LNCaP clone FGC (cell line): ENCODE measurements at places on chromosomes 6 and 20.

DNA sequence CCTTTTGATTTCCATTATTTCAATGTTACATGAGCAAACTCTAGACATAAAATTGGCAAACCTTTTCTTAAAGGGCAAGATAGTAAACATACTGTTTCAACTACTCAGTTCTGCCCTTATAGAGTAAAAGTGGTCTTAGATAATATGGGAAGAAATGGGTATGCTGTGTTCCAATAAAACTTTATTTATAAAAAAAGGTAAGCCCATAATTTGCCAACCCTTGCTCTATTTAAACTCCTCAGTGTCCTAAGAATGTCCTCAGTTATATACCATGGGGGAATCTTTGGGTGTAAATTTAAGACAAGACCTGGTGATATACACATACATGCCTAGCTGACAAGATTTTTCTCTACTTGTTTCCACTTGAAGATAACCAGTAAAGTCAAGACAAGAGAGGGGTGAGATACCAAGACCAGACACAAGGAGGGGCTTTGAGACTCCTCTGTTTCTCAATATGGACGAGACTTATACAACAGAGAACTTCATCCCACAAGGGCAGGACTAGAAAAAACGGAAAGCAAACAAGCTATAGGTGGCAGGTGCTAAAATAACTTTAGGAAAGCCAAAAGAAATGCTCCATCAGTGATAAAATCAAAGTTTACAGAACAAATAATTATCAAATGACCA lies 10.5 kb downstream of the SNX3 start:
- DNase-seq, result no peak

DNA sequence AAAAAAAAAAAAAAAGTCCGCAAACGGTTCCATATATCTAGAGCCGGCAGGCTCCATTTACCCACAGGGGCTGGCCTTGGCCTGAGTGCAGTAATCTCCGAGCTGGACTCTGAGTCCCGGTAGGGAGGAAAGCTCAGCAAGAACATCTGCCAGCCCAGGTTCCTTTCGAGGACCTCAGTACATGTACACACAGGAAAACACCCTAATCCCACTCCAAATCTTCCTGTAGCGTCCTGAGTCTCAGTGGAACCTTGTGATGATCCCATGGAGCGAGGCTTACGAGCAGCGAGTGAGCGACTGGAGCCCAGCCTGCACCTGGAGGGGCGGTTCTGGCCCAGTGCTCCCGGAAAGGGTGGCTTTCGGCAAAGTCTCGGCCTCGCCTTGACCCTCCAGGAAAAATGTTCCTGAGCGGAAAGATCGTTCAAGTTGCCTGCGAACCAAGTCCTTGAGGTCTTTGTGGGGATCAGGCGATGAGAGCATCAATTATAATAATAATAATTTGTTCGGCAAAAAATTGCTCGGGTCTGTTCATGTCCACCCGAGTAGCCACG lies 32.1 kb downstream of the PRSS16 start:
- no peak for DNase-seq

DNA sequence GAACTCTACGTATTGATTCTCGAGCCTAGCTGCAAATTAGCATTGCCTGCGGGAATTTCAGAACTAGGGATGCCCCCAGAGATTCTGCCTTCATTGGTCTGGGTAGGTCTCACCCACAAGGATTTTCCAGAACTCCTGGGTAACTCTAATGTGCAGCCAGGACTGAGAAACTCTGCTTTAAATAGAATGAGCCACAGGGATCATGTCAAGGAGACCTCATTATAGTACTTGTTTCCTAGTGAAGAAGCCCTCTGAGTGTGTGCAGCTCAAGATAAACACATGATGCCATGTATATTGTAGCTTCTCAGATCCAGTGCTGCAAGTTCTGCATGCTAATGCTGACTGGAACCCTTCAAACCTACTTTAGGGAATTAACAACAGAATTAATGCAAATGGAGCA lies 179.2 kb downstream of the PHACTR1 start:
- DNase-seq, result no peak

- no peak for DNase-seq
Observed at GRCh38 chr6:168208854-168209253, 110.7 kb downstream of the DACT2 start.

- no peak for DNase-seq
Observed at GRCh38 chr6:119226089-119226488, 123.5 kb downstream of the MAN1A1 start.
